A549 (cell line): ENCODE measurements at places on chromosomes 5 and 9.
A peak's percentile ranks its signal among the peaks of the same experiment; 100 is the strongest.

- no peak for DNase-seq
Measured at GRCh38 chr5:82560969-82561368, 282.8 kb upstream of the RPS23 start.

DNA sequence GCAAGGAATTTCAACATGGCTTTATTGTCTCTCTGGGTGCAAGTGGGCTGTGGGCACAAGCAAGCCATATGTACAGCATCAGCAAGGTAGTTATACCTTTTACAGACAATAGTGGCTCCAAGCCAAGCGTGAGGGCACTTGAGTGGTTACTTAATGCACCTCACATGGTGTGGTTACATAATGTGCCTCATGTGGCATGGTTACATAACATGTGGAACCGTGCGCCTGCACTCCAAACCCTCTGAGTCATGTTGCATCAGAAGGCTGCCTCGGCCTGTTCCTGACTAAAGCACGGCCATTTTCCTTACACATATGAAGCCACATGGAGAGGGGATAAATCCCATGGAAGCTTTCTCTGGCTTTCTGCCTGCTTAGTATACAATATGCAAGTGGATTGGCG is 150.9 kb downstream of the OSTF1 start:
- DNase-seq = no peak

DNA sequence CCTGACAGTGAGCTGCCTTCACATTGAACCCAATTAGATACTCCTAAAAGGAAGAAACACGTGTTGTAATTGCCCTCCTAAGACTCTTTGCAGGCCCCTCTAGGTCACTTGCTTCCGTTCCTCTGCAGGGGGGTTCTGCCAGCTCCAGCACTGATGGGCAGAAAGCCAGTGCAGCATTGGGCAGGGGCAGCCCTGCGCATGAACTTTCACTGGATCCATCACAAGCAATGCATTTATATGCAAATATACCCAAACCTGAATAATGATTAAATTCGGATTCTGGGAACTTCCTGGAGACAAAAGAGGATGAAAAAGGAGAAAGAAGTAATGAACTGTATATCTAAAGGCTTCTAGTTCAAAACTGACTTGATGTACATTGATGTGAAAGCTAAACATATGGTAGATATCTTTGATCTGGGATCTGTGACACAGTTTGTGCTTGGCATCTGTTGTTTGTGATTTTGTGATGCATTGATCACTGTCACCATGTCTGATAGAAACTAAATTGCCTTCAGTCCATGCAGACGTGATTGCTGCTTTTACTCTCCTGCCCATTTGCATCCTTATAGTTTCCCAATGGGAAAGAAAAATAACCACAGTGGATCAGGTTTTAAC is 313.4 kb downstream of the DEPDC1B start:
- DNase-seq = no peak

DNA sequence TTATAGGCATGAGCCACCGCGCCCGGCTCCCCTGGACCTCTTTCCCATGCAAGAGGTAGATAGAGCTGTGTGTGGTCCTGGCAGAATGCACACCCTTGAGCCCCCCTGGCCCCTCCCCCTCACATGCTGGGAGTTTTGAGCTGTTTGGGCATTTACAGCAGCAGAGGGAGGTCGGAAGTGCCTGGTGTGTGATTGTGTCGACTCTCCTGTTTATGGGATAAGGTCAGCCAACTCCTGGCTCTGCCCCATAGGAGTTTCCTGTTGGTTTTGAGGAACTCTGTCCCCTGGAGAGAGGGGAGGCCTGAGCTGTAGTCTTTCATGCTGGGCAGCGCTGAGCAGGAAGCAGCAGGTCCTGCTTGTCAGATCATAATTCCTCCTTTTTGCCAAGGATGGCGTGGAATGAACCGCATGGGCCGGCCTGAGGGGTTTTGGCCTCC is 6.0 kb downstream of the LRRC8A start:
- DNase-seq = no peak

DNA sequence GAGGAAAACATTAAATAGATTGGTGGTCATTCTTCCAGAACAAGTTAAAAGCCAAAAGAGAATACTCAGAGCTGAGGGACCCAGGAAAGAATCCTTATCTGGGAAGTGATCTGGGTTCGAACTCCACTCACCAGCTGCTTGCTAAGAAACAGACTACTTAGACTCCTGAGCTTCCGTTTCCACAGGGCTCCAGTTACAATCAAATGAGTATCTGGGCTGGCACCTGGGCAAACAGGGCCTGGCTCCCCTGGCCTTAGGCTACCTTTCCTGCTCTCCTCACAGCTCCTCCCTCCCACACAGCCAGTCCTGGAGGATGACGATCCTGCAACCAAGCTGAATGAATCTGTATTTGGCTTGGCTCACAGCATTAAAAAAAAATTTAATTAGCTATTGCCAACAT is 2.5 kb downstream of the MAPK9 start:
- no peak for DNase-seq

DNA sequence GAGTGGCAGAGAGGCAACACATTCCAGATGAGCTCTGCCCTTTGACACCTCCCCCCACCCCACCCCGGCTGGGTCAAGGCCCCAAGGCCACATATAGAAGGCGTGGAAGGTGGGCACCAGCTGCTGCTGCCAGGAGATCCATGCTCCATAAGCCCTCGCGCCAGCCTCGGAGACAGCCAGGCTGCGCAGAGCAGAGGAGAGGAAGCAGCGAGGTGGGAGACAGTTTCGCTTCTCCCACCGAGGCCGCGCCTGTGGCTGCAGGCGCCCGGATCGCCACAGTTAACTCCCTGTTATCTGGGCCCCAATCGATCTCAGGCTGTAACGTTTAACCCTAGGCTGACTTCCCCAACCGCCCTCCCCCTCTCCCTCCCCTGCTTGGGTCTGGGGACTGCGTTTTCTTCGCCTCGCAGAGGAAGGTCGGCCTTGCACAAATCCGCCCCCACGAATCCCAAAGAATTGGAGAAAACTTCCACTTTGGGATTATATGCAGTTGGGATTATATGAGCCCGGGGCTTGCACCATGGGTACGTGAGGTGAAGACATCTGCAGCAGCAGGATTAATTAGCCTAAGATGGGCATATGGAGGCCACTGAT is 1.1 kb upstream of the CXXC5 start:
- DNase-seq = no peak

GRCh38 chr9:75054368-75055001 is 26.4 kb upstream of the CARNMT1 start:
- no peak for DNase-seq

- peak; percentile 30 for DNase-seq
Measured at GRCh38 chr9:36141288-36141687, 4.8 kb downstream of the GLIPR2 start.

DNA sequence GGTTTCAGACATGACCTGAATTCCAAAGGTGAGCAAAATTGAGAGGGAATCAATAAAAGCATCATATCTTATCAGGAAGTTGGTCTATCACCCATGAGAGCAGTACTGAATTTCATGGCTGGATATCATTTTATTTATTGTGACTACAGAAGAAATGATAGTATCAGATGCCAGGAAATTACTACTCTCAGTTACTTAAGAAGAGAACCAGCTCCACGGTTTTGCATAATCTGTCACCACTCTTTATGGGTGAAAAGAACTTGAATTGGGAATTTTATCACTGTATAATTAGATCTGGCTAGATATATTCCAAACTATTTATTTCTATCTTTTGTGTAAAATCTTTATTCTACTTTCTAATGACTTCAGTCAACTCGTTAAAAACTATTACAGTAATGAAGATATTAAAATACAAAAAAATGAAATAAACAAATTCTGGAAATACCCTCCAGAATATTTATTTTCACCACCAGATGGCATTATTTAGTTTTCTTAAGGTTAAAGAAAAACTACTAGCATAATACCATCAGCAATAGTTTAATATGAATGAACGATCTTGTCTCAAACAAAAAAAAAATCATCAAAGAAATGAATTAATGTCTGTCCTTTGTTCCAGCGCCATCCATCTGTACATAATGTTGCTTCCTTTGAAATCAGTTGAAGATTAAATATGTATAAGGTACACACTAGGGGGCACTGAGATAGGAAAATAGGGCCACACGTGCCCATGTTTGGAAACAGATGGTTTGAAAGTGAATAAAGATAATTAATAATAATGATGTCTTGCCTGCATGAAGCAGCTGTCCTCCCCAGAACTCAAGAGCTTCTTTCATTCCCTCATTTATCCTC is 84.7 kb upstream of the SLCO6A1 start:
- DNase-seq = peak; percentile 5

DNA sequence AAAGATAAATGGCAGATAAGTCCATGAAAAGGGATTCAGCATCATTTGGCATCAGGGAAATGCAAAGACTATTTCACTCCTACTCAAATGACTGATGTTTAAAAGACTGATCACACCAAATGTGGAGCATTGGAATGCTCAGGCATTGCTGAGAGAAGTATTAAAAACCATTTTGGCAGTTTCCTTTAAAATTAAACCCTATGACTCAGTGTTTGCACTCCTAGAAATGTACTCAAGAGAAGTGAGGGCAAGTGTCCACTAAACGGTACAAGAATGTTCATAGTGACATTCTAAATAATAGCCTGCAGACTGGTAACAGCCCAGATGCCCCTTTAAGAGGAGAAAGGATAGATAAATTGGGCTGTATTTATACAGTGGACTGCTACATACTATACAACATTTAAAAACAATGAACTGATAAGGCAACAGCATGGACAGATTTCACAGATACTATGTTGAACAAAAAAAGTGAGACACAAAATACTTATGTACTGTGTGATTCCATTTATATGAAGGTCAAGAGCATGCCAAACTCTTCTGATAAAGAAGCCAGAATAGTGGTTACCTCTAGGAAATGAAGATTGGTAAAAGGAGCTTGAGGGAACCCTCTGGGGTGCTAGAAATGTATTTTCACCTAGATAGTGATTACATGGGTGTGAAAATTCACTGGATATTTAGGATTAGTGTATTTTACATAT is 24.6 kb downstream of the APC start:
- no peak for DNase-seq

DNA sequence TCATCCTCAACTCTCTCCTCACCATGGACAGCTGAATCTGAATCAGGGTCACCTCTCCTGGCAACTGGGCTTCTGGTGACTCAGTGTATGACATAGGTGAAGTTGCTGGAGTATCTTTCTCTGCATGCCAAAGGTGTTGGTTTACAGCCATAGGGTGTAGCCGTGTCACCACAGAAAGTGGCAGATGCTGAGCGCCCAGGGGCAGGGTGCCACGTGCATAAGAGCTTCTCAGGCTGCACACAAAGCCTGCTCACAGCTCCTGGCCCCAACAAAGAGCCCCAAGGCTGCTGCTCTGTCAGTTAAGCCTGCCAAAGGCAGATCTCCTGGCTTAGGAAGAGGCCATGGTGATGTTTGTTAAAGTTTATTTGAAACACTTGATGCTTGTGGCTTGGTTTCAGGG is 297.7 kb upstream of the WWC1 start:
- DNase-seq = no peak

- DNase-seq = no peak
Measured at GRCh38 chr9:70601000-70601951, 186.8 kb upstream of the KLF9 start.

DNA sequence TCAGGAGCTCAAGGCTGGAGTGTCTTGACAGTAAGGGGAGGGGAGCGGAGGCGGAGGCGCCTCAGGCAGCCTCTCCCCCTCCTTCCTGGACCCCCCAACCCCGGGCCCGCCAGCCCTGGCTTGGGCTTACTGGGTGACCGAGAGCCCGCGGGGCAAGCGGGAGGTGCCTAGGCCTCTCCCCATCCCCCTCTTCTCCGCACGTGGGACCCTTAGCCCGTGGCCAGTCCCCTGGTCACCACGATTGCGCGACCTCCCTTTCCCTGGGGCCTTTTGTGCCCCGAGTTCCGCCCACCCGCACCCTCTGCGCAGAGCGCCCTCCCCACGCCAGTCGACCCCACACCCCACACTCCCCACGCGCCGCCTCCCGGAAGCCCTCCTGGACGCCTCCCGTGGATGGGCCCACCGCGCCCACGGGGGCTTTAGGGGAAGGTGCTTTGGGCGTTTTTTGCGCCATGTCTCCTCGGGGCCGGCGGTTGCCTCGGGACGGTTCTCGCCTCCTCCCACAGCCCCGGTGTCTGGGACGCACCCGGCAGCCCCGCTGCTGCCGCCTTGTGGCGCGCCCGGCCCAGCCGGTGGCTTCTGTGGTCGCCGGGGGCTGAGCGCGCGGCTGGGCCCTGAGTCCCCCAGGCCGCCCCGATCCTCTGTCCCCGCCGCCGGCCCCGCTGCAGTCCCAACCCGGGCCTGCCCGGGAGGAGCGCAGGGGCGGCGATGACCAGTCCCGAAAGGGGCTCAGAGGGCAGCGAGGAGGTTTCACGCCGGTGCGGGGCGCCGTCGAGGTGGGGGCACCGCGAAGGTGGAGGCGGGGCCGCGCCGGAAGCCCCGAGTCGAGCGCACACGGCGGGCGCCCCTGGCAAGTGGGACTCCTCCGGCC is 3.2 kb downstream of the TOR4A start:
- DNase-seq = no peak

DNA sequence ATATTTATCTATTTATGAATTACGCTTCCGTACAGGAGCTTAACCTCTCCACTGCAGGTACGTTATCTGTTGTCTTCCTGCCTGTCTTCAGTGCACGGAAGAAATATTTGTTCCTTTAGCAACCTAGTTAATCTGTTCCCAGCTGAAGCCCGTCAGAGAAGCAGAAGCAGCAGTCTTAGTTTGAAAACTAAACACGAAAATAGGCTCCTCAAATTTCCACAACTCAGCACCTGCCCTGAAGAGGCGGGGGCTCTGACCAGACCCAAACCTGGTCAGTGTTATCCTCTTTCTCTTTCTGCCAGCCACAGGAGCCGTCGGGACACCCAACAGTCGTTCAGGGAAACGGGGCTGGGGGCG is 462 bp downstream of the NUDCD2 start:
- DNase-seq = no peak

DNA sequence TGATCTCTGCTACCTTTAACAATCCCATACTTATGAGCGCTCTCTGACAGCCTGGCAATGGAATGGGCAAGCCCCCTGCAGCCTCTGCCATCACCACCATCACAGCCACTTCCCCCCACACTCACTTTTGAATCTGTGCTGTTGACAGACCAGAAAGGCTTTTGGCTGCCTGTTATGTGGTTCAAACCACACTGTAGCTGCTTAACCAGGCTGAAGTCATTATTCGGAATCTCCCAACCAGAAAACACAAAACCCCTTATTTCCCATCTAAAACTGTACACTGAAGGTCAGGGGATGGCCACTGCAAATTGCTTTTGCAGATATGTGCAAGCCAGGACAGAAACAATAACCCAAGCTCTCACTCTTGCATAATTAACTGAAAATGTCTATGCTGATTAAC is 35.8 kb downstream of the PTCH1 start:
- no peak for DNase-seq

- peak; percentile 47 for DNase-seq
Measured at GRCh38 chr5:78504704-78505677, 143.6 kb downstream of the LHFPL2 start.

GRCh38 chr5:102845041-102845440 is 89.9 kb downstream of the PAM start:
- DNase-seq = no peak

DNA sequence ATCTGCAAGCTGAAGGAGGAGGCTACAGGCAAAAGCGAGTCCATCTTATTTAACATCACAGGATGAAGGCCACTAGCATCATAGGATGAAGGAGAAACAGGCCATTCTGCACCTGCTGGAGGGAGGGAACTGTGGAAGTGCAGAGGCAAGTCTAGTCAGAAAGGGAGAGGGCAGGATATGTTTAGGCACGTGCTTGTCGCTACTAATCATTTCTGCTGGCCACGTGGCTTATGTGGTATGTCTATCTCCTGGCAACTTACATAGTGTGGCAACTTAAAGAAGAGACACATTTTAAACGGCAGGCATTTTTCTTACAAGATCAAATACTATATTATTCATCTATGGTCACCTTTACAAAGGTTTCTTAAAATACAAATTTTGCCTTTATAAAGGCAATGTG is 74.0 kb downstream of the GNAQ start:
- no peak for DNase-seq
